Choroid plexus epithelial cell (primary cell): ENCODE measurements at places on chromosomes 12 and 14.
A peak's percentile ranks its signal among the peaks of the same experiment; 100 is the strongest.

GRCh38 chr14:65228956-65229747 lies 126.8 kb upstream of the MAX start:
- DNase-seq: no peak

- peak; percentile 23 for DNase-seq
Observed at GRCh38 chr14:68888025-68888850, 90.9 kb downstream of the ACTN1 start.

- DNase-seq: no peak
Observed at GRCh38 chr12:46794593-46795190, 31.1 kb downstream of the SLC38A4 start.

- peak; percentile 97 for DNase-seq
Observed at GRCh38 chr14:68682166-68683103, 110.4 kb downstream of the ZFP36L1 start.
